ENCODE measurements at places on chromosomes 4 and X. TPM values are rescaled to one million over a fixed set of nuclear protein-coding genes. Genes with fewer than 3 reads are reported as not detected.

The CD99L2 gene
- 21.1 TPM for total RNA-seq

The TAF7L gene
- 0.08 TPM for total RNA-seq

The L1CAM gene
- not detected for total RNA-seq

The TMSB15A gene
- 44.2 TPM for total RNA-seq

The PRDM5 gene
- total RNA-seq: 11.1 TPM

The APBB2 gene
- 13.1 TPM for total RNA-seq

The EDA gene
- not detected for total RNA-seq

The GPR119 gene
- not detected for total RNA-seq
